NCI-H524 (cell line): ENCODE measurements at places on chromosomes 12 and 14.

- DNase-seq = no peak
Measured at GRCh38 chr14:63747846-63748245, 20.0 kb upstream of the SGPP1 start.

- peak; percentile 16 for DNase-seq
Measured at GRCh38 chr14:90109858-90110257, 48.1 kb downstream of the KCNK13 start.

GRCh38 chr12:3117144-3117581, 40.0 kb downstream of the TSPAN9 start:
- DNase-seq = peak; percentile 50

DNA sequence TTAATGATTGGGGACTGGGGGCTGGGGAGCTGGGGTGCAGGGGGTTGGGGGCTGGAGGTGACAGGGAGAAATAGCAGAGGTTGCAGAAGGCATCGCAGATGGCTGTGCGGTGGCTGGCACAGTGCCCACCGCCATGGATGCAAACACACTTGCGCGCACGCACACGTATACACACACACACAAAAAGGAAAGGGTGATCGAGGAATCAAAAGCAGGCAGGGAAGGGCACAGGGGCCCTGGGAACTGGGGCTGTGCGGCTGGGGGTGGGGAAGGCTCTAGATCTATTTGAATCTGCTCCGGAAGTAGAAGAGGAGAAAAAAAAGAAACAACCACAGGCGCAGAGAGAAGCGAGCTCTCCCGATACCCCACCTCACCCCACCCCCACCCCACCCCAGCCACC, 39.4 kb downstream of the ZFHX2 start:
- DNase-seq = peak; percentile 91

- no peak for DNase-seq
Measured at GRCh38 chr14:99175331-99176155, 96.5 kb downstream of the BCL11B start.

GRCh38 chr14:71905031-71905430, 27.2 kb upstream of the RGS6 start:
- no peak for DNase-seq

DNA sequence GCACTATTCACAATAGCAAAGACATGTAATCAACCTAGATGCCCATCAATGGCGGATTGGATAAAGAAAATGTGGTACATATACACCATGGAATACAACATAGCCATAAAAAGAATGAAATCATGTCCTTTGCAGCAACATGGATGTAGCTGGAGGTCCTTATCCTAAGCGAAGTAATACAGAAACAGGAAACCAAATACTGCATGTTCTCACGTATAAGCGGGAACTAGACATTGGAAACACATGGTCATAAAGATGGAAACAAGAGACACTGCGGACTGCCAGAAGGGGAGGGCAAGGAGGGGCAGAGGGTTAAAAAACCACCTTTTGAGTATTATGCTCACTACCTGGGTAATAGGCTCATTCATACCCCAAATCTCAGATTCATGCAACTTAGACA, 234.1 kb upstream of the PLXNC1 start:
- DNase-seq = no peak

DNA sequence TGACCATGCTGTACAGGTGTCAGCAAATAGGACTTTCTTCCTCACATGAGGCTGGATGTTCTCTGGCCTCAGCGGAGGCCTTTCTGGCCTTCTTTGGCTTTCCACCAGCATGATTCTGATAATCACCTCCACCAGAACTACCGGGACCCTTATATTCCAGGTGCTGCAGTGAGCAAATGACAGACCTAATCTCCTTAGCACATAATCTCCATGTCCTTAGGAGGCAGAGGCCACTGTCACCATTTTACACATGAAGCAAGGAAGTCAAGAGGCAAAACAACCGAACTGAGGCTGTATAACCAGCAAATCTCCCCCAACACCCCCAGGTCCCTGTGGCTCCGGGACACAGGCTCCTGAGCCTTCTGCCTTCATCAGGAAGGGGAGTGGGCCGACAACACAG, 91.2 kb downstream of the ITPK1 start:
- no peak for DNase-seq
